ENCODE measurements at places on chromosomes 13 and 19.

GRCh38 chr13:95296326-95296925 lies 4.8 kb downstream of the ABCC4 start:
- DNase-seq = peak; percentile 45

- no peak for DNase-seq
Measured at GRCh38 chr19:52229524-52229923, 39.7 kb downstream of the PPP2R1A start.

DNA sequence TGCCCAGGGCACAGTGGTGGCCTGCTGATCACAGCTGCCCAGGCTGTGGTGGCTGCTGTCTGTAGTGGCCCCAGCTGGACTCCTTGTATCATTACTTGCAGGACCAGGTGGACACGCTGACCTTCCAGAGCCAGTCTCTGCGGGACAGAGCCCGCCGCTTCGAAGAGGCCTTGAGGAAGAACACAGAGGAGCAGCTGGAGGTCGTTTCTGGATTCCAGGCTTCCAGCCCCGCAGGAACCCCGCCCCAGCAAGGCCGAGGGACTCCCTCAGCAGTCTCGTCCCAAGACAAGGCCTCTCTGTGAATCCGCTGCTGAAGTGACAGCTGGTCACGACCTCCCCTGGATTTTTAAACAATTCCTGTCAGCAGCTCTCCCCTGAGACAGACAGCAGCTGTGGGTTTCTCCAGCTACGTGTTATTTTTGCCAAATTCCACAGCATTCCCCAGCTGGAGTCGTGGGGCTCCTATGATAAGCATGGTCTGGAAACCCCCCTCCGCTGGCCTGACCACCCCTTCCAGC lies 98.3 kb downstream of the SLC7A1 start:
- no peak for DNase-seq

GRCh38 chr13:46520166-46520565 lies 32.8 kb upstream of the LRCH1 start:
- DNase-seq = peak; percentile 53

DNA sequence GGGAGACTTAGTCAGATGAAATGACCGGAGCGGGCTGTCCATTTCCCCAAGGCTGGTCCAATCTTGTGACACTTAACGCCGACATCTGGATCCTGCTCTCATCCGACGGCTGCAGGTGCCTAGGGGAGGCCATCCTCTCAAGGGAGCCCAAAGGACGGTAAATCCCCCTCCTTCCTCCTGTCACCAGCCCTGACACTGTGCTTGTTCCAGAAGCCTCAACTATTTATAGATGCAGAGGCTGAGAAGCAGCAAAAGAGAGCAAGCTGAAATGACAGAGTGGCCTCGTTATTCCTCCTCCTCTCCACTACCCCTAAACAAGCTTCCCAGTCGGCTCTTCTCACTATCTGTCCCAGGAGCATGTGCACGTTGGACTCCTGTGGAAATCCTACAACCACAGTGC lies 533.7 kb downstream of the LIG4 start:
- no peak for DNase-seq

DNA sequence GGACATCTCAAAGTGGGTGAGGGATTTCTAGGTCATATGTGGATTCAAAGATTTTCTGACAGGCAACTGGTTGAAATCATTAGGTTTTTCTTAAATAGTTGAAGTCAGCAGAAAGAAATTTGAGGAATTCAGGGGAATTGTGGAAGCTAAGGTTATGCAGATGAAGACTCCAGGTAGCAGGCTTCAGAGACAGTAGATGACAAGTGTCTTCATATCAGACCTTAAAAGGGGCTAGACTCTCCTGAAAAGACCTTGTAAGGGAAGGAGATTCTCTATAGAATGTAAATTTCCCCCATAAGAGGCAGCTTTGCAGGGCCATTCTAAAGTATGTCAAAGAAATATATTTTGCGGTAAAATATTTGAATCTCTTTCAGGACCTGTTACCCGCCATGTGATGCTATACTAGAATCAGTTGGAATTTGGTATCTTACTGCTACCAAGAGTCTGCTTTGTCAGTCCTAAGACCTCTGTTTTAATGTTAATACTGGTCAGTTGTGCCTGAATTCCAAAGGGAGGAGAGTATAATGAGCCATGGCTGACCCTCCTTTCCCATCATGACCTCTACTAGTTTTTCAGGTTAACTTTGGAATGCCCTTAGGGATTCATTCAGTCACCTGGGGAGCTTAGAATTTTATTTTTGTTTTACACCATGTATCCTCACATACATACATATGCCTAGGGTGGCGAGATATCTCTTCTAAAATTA lies 1115.5 kb upstream of the SLC10A2 start:
- DNase-seq = no peak

DNA sequence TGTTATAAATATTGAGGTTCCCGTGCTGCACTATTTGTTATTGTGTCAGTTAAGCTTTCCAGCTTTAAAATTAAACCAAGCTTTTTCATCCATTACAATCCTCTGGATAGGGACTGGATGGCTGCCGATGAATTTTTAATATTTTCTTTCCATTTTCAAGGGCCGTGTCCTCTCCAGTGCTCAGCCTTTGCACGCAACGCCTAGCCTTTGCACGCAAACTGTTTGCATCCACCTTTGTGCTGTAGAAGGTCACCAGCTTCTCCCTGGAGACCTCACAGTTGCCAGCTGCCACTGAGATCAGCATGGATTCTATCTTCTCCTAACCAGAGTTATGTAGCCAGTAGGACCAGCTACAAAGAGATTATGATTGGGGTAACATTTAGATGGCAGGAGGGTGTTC lies 240.5 kb downstream of the SLC7A1 start:
- DNase-seq = no peak
